ENCODE measurements at places on chromosomes 12 and 14.

DNA sequence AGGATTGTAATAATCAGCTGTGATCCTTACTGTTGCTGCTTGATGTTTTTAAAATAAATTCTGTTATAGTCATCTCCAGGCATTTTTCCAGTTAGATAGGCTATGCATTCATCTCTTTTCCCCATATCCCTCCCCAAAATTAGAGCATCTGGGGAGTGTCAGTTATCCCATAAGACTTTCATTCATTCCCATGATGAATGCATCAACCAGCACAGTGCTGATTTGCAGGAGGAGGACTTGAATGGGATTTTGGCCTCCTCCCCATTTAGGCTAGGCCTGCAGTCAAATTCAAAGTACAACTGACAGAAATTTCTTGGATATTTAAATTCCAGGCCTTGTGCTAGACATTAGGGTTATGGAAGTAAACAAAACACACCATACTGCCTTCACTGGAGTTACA lies 99.8 kb downstream of the AEBP2 start:
- DNase-seq, result no peak

GRCh38 chr14:63564318-63564717 lies 21.1 kb upstream of the PPP2R5E start:
- DNase-seq, result no peak

GRCh38 chr14:105064001-105064400 lies 1.2 kb downstream of the GPR132 start:
- no peak for DNase-seq

DNA sequence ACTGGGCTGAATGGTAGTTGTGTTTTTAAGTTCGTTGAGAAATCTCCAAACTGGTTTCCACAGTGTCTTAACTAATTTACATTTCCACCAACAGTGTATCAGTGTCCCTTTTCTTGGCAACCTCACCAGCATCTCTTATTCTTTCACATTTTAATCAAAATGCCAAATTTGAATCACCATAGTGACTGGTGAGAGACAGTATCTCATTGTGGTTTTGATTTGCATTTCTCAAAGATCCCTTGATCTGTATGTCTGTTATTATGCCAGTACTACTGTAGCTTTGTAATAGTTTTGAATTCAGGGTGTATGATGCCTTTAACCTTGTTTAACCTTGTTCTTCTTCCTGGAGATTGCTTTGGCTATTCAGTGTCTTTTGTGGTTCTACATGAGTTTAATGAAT lies 2.2 kb upstream of the EIF2S3B start:
- no peak for DNase-seq

DNA sequence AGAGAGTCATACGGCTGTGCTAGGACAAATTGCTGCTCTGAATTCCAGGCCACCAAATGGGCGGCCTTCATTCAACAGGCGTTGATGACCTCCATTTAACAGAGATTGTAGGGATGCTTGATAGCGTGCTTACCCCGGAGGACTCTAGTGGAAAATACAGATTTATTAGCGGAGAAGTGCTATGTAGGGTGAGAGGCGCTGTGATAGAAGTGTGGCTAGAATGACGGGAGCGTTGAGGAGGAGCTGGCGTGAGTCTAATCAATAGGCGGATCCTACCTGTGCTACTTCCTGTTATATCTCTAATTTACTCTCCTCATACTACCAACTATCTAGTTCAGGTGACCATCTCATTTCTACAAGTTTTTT lies 668 bp downstream of the MRPS35 start:
- DNase-seq, result no peak

GRCh38 chr14:59097681-59098080 lies 90.8 kb upstream of the DAAM1 start:
- DNase-seq, result no peak

GRCh38 chr14:95543021-95543420 lies 8.2 kb downstream of the GLRX5 start:
- no peak for DNase-seq

DNA sequence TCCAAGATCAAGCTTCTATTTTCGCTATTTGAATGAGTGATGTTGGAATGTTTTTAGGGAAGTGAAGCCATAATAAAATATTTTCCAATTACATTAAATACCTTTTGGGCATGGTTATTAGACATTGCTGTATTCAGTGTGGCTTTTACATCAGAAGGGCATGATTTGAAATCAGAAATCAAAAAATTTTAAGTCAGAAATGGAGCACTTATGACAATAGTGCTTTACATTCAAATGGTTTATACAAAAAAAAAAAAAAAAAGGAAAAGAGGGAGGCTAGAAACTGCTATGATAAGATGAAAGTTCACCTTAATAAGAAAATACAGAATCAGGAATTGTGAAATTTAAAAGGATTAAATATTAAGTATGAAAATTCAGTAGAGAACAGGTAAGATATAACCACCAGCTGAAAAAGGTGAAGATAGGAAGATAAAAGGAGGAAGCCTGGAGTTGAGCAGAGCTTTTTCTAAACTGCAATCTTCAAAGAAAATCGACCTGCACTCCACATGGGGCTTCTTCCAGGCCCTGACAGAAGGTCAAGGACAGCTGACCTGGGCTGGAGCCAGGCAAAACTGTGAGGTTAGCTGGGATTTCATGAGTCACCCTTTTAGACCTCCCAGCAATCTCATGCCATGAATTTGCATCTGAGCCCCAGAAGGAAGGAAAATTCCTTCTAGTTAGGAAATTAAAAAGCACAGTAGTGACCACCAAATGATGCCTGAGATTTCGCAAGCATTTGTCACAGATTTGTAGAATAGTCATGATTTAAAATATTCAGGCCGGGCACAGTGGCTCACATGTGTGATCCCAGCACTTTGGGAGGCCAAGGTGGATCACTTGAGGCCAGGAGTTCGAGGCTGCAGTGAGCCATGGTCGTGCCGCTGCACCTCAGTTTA lies 23.4 kb upstream of the BMP4 start:
- no peak for DNase-seq

GRCh38 chr14:101333335-101334280 lies 227.7 kb upstream of the DIO3 start:
- no peak for DNase-seq

DNA sequence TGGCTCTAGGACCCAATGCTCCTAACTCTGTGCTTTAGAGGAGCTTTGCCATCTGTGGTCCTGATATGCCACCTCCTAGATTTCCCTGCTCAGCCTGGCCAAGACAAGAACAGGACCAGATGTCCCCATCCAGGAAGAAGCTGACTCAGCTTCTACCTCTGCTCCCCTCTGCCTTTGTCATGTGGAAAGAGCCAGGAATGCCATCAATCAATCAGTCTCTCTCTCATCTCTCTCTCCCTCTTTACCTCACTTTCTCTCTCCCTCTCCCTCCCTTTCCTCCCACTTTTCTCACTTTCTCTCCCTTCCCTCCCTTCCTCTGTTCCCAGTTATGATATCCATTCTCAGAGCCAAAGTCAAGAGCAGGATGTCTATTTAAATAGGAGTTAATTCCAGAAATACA lies 892.5 kb upstream of the TMEM132C start:
- DNase-seq, result no peak

DNA sequence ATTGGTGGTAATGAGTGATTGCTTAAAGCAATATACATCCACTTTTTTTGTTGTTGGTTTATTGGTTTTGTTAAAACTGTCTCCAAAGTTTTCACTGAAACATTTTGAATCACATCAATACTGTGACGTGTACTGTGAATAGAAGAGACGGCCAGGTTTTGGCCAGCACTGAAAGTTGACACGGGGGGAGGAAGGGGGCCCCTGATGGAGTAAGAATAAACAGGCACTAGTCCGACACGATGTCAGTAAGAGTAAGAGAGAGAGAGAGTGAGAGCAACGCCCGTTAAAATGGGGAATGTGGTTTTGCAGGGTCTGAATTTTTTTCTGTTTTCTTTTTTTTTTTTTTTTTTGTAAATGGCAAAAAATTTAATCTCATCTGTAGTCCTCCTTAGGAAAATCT lies 14.7 kb downstream of the PEBP1 start:
- DNase-seq, result no peak

DNA sequence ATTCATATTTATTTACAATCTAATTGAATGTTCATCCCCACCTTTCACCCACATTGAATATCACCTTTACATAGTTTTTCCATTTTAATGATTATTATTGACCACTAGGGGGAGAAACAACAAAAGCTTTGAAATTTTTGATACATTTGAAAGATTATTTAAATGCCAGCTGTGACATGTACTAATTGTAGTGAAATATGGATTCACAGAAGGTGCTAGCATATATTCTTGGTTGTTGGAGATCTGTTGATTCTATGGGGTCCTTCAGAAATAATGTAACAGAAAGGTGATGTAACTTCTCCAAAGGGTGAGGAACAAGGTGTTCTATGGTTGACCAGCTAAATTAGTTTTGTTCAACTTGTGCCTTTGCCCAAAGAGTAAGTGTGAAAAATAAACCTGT lies 22.4 kb upstream of the GPR33 start:
- DNase-seq, result no peak

- no peak for DNase-seq
Measured at GRCh38 chr14:61266891-61267740, 14.0 kb downstream of the TMEM30B start.

DNA sequence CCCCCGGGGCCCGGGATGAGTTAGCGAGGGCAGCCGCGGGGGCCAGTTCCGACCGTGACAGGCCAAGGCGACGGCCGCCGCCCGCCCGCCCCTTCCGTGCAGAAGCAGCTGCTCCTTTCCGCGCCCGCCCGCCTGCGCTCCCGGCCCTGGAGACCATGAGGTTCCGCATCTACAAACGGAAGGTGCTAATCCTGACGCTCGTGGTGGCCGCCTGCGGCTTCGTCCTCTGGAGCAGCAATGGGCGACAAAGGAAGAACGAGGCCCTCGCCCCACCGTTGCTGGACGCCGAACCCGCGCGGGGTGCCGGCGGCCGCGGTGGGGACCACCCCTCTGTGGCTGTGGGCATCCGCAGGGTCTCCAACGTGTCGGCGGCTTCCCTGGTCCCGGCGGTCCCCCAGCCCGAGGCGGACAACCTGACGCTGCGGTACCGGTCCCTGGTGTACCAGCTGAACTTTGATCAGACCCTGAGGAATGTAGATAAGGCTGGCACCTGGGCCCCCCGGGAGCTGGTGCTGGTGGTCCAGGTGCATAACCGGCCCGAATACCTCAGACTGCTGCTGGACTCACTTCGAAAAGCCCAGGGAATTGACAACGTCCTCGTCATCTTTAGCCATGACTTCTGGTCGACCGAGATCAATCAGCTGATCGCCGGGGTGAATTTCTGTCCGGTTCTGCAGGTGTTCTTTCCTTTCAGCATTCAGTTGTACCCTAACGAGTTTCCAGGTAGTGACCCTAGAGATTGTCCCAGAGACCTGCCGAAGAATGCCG lies 699 bp downstream of the MGAT2 start:
- peak; percentile 49 for DNase-seq

DNA sequence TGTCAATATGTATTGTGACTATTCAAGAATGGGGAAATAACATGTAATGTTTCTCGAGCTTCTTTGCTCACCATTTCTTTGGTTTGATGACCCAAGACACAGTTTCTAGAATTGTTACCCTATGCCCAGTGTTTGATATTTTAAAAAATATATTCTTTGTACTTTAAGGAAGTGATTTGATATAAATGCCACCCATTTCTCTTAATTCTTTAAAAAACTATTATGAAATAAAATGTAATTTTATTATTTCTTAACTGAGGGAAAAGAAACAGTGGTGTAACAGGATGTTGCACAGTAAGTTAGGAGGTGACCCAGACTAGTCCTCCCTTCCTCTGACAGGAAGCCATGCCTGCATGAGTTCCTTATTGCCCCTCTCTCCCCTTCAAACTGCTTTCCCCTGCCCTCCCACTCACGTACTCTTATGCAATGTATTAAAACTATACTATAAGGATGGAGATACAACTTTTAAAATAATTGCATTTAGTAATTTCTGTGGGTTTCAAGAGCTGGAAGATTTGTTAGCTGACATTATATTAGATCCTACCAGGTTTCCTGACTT lies 279.4 kb downstream of the TMTC2 start:
- no peak for DNase-seq

- DNase-seq, result no peak
Measured at GRCh38 chr14:91142214-91142668, 28.4 kb downstream of the DGLUCY start.

DNA sequence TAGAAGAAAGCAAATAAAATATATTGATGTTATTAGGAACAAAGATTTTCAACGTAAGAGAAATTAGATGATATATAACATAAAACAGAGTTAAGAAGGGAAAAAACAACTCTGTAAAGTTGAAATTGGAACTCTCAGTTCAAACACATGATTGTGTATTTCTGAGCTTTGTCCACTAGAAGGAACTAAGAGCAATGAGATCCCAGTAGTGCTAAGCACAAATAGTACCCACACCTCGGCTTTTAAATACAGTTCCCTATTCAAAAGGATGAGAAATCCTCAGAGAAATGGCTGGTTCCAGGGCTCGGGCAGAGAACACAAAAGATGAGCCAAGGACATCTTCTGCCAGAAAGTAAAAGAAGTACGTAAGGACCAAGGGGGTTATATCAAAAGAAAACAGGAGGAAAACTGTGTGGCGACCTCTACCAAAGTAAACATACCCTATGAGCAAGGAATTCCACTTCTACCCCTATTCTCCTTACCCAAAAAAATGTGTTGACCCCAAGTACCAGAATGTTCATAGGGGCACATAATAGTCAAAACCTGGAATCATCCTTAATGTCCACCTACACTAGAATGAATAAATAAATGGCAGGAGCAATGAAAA lies 96.6 kb downstream of the SPTSSA start:
- DNase-seq, result no peak

- DNase-seq, result no peak
Measured at GRCh38 chr14:33709711-33710110, 241.2 kb downstream of the EGLN3 start.

DNA sequence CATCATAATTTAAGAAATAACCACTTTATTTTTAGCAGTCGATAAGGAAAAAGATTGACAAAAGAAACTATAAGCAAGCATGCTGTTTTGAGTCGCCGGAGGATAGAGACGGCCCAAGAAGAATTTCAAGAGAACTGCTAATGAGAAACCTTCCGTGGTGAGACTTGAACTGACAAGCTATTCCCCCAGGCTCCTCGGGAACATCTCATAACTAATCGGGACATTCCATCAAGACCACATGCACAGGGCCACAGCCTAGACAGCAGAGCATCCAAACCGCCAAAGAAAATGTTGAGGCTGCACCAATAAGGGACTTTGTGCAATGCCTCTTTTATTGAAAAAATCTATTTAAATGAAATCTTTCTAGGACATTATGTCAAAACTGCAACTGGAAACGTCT lies 51.0 kb downstream of the YEATS4 start:
- no peak for DNase-seq

GRCh38 chr12:116480210-116480810 lies 78.9 kb upstream of the MAP1LC3B2 start:
- no peak for DNase-seq

All from neural crest cell (in vitro differentiated cells).